ENCODE measurements at places on chromosomes 7 and 10. TPM values are rescaled to one million over a fixed set of nuclear protein-coding genes. Genes with fewer than 3 reads are reported as not detected.

PNLIPRP3 gene
- polyA plus RNA-seq = not detected

WNT2 gene
- polyA plus RNA-seq = not detected

MPP7 gene
- 0.39 TPM for polyA plus RNA-seq

RARRES2 gene
- not detected for polyA plus RNA-seq

CYP26C1 gene
- not detected for polyA plus RNA-seq

CYP3A7 gene
- not detected for polyA plus RNA-seq

EGFR gene
- polyA plus RNA-seq = not detected

LRRC72 gene
- polyA plus RNA-seq = not detected

CLCN1 gene
- polyA plus RNA-seq = 0.01 TPM

ABCC2 gene
- polyA plus RNA-seq = not detected

TSPAN12 gene
- polyA plus RNA-seq = 1.7 TPM

BAMBI gene
- polyA plus RNA-seq = 13.2 TPM

LRMDA gene
- not detected for polyA plus RNA-seq

EGR2 gene
- polyA plus RNA-seq = 0.15 TPM

KCND2 gene
- polyA plus RNA-seq = not detected

NEUROG3 gene
- polyA plus RNA-seq = not detected

HOXA3 gene
- not detected for polyA plus RNA-seq

GBX1 gene
- polyA plus RNA-seq = not detected

Measured in K562 (cell line).